Activated CD8-positive, alpha-beta memory T cell treated with anti-CD3 and anti-CD28 coated beads for 48 hours (primary cell): ENCODE measurements at places on chromosomes 1 and 21.

DNA sequence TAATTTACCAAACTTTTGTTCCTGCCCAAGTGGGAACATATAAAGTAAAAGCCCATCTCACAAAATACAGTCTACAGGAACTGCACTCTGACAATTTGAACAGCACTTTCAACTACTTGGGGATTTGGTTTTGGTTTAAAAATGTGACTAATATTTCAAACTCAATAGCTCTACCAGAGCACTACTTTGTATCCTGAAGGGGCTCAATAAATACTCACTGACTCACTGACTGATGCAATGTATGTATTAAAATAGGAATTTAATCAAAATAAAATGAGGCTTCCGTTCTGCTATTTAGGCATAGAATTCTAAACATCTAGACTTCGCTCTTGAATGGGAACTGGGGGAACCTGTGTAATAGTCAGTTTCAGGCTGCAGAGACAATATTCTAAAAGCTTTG is 21.9 kb downstream of the EFCAB14 start:
- DNase-seq = no peak

- DNase-seq = no peak
These were observed 878.4 kb upstream of the NEGR1 start for GRCh38 chr1:73160759-73161158.

DNA sequence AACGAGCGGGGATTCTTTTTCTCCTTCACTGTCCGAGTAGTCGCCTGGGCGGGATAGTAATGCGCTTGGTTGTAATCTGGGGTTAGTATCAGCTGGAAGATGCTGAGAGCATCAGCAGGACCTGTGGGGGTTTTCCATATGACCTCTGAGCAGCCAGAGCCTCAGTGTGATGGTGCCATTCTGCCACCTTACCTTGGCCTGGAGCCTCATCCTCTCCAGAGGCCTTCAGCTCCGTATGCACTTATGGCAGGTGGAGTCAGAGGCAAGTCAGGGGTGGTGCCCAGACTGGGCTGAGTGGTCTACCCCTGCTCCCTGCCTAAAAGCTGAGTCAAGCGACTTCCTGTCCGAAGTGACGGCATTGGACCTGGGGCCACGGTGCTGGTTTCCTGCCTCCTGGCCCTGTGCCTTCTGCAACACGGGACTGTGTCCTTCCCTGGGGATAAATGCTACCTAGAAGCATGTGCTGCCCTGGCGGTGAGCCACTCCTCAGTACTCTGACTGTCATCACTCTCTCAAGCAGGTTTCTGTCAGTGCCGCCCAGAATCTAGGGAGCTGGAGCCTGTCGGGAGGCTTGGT is 24.7 kb downstream of the TENT5C start:
- no peak for DNase-seq

DNA sequence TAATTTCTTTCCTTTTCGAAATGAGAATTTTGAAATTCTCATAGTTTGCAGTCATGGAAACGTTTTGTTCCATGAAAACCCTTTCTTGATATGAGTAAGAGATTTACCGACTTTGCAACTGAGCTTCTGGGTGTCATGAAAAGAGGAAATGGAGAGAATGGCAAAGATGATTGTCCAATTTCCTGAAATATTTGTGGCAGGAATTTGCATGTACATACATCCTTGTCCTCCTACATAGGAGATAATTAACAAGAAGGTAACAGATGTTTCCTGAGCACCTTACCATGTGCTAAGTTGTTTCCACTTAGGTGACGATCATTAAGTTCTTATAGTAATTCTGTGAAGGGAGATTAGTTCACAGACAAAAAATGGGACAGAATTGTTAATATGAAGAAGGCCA is 170.7 kb downstream of the NEGR1 start:
- DNase-seq = no peak

DNA sequence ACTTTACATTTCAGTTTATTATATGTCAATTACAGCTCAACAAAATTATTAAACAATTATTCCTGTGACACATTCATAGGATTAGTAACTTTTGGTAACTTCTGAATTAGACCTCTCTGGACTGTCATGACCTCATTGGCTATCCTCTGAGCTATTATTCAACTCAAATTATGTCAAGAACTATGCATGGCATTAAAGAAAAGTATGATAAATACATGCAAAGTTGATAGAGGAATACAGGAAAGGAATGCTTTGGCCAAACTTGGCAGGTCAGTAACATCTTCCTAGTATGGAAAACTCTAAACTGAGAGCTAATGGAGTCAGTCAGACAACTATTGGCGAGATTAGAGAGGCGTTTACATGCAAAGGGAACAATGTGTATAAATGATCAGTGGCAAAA is 158.4 kb downstream of the DUSP10 start:
- DNase-seq = no peak

DNA sequence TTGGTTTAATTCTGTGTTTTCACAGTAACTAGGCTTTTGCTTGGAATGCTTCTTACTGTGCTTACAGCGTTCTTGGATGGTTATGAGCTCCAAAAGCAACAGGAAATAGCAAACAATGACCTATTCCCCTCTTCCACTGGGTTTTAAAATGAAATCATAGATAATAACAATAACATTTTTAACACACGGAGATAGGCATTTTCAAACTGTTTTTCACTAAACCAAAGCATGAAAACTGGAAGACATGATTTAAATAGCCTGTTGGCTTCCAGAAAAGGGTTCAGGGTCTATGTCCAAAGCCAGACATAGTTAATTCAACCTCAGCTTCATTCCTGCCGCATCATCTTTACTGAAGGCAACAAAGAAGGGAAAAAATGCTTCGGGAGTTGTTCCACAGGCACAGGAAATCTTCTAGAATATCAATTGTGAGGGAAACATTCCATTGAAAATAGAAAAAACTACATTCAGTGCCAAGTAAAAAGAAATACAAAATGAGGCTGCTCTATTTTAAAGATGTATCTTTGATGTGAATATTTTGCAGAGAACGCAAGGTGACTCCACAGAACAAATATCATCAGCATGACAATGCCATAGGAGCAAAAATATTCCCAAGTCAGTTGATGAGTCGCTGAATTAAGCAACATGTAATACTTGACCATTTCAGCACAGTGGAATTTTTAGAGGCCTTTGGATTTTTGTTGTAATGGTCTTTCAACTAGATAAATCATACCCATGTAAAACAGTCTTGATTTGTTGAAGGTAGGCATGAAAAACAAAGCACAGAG is 80.7 kb downstream of the NID1 start:
- no peak for DNase-seq

- DNase-seq = no peak
These were observed 37.8 kb downstream of the SETD4 start for GRCh38 chr21:36022427-36023091.

DNA sequence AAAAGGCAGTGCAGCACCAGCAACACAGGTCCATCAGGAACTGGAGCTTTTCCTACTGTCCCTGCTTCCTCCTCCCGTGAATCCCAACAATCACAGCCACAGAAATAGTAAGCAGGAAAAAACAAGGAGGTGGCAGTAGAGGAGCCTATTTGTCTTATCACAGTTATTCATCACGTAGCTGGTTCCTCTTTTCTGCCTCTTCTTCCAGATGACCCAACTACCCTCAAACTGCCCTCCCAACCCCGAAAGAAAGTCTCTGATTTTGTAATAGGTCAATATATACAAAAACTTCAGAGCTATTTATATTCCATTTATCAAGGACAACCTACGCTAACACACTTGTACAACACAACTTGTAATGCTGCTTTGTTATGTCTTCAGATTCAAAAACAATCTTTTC is 21.4 kb downstream of the GNB1 start:
- DNase-seq = no peak

GRCh38 chr1:154411525-154411924 is 6.4 kb downstream of the IL6R start:
- no peak for DNase-seq

DNA sequence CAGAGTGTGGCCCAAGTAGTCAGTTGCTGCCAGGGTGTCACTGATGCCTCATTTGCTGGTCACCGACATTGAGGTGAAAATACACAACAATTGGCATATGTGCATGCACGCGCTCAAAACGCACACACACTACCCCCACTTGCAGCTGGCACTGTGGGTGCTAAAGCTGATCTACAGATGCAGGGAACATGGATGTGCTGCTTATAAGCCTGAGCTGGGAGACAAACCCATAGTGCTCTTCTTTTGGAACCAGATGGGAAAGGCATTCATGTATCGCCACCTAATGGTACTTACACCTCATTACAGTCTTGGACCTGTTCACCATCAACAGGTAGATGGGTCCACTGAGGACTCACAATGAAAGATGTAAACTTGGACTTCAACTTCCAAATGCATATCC is 70.3 kb upstream of the CAMK1G start:
- DNase-seq = no peak

- DNase-seq = peak; percentile 78
These were observed 32.4 kb downstream of the EIF2D start for GRCh38 chr1:206579747-206580437.

DNA sequence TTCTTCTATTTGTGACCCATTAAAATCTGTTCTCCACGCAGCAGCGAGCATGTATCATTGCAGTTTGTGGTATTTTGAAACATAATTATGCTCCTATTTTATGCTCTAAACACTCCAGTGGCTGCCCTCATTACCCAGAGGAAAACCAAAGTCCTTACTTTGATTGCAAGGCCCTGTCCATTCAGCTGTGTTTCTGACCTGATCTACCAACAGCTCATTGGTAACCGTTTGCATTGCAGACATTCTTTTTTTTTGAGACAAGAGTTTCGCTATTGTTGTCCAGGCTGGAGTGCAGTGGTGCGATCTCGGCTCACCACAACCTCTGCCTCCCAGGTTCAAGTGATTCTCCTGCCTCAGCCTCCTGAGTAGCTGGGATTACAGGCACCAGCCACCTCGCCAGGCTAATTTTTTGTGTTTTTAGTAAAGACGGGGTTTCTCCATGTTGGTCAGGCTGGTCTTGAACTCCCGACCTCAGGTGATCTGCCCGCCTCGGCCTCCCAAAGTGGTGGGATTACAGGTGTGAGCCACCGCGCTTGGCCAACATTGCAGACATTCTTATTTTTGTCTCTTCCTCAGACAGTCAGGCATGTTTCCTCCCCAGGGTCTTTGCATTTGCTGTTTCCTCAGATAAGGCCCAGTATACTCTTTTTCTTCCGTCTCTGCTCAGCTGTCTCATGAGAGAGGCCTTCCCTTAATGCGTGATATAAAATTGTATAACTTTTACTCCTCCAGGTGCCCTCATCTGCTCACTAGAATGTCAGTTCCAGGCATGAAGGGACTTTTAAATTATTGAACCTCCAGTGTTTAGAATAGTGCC is 32.5 kb downstream of the THRAP3 start:
- no peak for DNase-seq

DNA sequence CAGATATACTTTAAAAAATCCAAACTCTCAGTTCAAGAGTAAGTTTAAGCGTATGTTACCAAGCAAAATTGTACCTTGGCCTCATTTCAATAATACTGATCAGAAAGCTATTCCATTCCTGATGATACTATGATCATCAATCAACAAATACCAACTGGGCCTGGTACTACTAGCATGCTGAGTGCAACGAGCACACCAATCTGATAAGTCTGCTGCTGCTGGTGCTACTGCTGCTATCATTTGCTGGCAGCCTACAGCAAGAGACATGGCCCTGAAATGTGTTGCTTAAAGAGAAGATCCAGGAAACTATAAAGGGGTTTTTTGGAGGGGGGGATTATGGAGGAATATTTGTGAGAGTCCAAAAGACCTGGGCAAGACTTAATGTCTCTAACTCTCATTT is 39.7 kb downstream of the NME7 start:
- no peak for DNase-seq

GRCh38 chr1:230850547-230850946 is 17.8 kb downstream of the C1orf198 start:
- DNase-seq = no peak

- DNase-seq = no peak
These were observed 207.9 kb upstream of the ST6GALNAC5 start for GRCh38 chr1:76659171-76659940.

DNA sequence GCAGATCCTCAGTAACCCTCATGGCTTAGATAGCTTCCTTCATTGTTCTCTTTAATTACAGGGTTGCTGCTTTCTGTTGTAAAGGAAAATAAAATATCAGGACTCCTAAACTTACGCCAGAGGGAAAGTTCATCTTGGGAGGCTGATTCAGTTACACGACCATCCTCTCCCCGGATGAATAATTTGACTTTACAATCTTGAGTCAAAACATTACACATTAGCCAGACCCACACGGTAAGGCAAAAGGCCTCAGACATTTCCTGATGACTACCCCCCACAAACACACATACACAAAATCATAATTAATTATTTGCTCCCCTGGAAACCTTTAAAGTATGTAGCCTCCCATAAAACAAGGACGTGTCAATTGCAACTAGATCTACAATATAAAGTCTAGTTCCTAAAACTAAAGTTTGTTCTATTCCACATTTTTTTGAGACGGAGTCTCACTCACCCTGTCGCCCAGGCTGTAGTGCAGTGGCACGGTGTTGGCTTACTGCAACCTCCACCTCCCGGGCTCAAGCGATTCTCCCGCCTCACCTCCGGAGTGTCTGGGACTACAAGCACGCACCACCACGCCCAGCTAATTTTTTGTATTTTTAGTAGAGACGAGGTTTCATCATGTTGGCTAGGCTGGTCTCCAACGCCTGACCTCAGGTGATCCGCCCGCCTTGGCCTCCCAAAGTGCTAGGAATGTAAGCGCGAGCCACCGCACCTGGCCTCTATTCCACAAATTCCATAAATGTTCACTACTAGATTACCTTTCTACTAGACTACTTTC is 830 bp upstream of the PRDX1 start:
- no peak for DNase-seq

GRCh38 chr1:113168946-113169345 is 95.9 kb downstream of the LRIG2 start:
- no peak for DNase-seq

- DNase-seq = no peak
These were observed 13.9 kb upstream of the C1orf141 start for GRCh38 chr1:67148516-67149178.

DNA sequence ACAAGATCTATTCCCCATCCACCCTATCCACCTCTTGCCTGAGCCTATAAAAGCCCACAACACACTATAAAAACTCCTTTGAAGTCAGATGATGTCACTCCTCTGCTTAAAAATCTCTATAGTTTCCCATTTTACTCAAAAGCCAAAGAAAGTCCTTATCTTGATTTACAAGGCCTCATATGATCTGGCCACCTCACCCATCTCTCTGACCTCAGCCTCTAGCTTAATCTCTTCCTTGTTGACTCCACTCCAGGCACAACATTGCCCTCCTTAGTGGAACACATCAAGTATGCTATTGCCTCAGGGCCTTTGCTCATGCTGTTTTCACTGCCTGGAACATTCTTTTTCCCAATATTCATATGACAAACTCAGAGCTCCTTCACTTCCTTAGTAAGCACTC is 33.3 kb downstream of the ZNF281 start:
- DNase-seq = no peak

- no peak for DNase-seq
These were observed 60.8 kb downstream of the PGM1 start for GRCh38 chr1:63653976-63654375.

GRCh38 chr1:43009274-43009673 is 50.6 kb upstream of the SLC2A1 start:
- DNase-seq = no peak

DNA sequence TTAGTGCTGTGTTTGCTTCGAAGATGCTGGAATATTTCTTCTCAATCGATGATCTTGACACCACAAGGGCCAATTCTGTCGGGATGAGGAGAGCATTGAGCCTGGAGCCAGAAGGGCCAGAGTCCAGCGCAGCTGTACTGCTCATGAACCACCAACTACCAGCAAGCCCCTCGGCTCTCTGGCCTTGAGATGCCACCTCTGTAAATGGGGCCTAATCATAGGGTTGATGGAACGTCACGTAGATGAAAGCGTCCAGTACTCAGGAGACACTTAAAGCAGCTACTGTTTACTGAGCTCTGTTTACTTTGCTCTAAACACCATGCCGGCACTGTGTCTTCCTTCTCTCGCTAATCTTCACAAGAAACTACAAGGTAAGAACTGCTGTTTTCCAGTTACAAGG is 26.3 kb downstream of the CCDC185 start:
- DNase-seq = no peak
